T-helper 2 cell (primary cell): ENCODE measurements at places on chromosomes 3 and 15.

DNA sequence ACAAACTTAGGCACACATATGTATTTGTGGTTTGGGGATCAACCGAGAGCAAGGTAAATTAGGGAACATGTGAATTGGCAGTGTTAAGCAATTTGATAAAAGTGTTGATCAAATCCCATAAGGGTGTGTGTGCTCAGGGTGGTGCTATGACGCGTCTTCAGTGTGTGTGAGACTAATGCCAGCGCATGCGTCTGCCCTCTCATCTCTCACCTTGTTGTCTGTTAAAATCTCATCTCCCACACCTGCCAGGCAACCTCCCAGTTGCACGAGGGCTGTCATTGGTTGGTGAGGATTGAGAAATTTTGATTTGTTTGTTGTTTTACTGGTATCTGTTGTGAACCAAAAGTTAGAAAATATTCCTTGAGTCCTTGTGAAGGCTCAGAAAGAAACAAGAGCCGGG is 137.2 kb upstream of the ICE2 start:
- DNase-seq: no peak

GRCh38 chr3:191627064-191627463 is 166.1 kb downstream of the PYDC2 start:
- DNase-seq: no peak

DNA sequence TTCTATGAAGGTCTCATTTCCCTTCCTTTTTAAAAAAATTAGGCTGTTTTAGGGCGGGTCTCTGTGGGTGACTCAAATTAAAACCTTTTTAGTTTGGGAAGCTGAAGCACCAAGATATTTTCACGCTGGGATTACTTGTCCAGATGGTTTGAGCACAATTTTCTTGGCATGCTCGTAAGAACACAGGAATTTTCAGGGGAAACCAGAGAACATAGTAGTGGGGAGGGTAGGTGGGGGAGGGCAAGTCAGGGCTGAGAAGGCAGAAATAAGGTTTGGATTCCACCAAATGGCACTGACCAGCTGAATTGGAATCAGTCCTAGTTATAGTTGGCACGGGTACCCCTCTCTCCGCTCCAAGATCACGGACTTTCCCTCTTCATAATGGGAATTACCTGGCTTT is 97.3 kb upstream of the LRIG1 start:
- DNase-seq: no peak

- DNase-seq: no peak
These were observed 107.3 kb upstream of the PRR20G start for GRCh38 chr3:127394984-127395662.

- no peak for DNase-seq
These were observed 281.1 kb upstream of the PROK2 start for GRCh38 chr3:72065872-72066641.

DNA sequence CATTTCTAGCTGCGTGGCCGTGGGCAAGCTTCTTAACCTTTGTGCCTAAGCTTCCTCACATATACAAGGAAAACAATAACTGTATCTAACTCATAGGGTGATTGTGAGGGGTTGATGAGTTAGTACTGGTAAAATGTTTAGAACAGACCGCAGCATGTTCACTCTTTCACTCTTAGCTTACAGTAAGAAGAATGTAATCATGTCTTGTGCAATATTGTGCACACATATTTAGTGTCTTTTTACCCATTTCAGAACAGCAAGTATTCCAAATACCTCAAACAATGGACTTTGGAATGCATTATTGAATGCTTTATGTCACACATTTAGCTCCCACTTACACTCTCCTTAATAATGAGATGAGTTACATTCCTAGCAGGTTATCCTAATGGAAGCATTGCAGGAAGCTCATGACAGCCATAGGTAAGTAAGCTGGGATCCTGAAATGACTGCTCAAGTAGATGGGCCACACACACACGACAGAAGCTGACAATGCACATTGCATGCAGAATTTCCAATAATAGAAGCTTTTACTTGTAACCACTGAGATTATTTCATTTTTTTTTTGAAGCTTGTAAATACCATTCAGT is 468.9 kb upstream of the WNT5A start:
- no peak for DNase-seq

DNA sequence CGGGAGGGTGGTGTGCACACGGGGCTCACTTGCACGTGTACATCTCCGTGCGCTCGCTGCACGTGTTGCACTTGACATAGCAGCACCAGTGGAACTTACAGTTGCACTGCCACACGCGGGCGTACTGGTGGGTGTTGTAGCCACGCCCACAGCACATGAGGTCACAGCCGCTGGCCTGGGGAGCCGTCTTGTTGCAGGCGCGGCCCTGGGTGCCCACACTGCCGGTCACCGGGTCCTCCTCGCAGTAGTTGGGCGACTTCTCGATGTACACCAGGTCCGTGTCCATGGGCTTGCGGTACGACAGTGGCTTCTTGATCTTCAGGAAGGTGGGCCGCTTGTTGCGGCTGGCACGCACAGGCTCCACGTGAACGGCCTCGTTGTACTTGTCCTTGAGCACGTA is 61.0 kb downstream of the WNT7A start:
- DNase-seq: no peak

DNA sequence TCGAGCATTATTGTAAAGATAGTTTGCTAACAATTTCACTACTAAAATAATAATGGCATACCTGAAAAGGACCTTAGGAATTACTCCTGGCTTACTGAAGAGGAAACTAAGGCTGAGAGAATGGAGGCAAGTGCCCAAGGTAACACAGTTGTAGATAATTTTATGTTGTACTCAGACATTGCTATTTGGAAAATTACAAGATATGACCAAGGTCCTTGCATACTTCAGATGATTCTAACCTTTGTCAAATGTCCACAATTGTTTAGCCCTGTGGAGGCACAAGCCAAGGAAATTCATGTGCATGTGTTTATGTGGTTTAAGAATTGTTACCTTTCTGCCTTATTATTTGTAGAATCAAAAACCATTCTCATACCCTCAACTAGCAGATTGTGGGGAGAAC is 105.7 kb downstream of the TUSC7 start:
- DNase-seq: no peak

DNA sequence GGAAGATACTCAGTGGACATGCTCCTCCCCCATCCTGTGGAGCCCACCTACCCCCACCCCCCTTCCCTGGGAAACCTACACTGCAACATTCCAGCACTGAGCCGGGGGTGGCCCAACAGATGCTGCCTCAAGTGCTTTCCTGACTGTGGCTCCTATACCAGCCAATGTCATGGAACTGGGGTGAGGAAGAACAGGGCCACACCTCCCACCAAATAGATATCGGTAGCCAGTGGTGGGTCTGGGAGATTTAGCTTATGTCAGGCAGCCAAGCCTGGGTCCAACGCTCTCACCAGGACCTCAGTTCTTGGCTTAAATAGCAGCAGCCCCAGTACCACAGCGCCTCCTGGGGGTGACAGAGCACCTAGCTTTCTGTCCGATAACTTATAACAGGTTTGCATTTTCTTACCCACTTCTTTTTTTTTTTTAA is 30.3 kb downstream of the CDC25A start:
- peak; percentile 24 for DNase-seq

- DNase-seq: no peak
These were observed 21.0 kb downstream of the ZNF385D start for GRCh38 chr3:21729888-21730459.

DNA sequence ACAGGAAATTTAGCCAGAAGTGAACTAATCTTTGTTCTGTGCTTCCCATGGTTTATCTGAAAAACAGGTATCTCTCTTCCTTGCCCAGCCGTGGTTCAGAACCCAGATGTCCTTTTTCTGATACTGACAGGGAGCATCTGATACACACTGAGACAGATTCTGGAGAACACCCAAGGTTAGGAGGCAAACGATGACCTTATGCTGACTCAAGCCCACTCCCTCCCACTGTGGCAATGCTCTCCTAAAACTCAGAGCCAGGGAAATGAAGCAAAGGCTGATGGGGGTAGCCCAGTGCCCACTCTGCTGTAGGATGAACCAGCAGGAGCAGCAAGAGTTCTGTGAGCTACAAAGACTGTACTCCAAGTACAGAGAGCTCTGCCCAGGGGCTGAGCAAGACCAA is 225.1 kb downstream of the NTRK3 start:
- DNase-seq: no peak

- DNase-seq: no peak
These were observed 12.8 kb downstream of the RBP2 start for GRCh38 chr3:139463466-139463865.

DNA sequence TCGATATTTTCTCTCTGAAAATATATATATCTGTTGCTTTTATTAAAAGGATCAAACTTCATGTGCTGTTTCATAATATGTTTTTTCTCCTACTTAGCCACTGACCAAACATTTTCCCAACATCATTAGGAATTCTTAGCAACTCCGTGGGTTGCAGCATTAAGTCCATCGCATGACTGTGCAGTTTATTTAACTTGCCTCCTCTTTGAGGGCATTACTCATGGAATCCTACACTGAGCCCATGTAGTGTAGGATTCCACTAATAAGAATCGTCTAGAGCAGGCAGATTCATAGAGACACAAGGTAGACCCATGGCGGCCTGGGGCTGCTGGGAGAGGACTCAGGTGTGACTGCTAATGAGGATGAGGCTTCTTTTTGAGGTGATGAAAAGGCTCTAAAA is 49.3 kb downstream of the CMTM6 start:
- DNase-seq: no peak

DNA sequence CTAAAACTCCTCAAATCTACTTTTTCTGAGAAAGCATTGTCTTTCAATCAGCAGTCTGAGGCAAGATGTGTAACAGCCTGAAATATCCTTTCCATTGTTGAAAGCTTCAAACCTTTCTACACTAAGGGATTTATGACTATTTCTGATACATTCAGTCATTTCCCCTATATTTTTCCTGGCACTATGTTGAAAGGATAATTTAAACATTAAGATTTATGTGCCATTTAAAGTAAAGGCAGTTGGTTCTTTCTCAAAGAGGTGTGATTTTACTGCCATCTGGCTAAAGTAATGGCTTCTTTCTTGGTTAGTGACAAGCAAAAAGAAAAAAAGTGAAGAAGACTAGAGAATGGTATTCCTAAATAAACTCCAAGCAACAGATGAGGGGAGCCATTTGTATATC is 249.6 kb upstream of the COL8A1 start:
- no peak for DNase-seq

- no peak for DNase-seq
These were observed 70.3 kb downstream of the SCN5A start for GRCh38 chr3:38579141-38579540.

GRCh38 chr3:123430266-123430665 is 18.6 kb downstream of the ADCY5 start:
- DNase-seq: no peak

GRCh38 chr3:58528629-58529028 is 8.4 kb downstream of the ACOX2 start:
- DNase-seq: no peak

GRCh38 chr3:79871656-79872055 is 103.9 kb upstream of the ROBO1 start:
- no peak for DNase-seq

DNA sequence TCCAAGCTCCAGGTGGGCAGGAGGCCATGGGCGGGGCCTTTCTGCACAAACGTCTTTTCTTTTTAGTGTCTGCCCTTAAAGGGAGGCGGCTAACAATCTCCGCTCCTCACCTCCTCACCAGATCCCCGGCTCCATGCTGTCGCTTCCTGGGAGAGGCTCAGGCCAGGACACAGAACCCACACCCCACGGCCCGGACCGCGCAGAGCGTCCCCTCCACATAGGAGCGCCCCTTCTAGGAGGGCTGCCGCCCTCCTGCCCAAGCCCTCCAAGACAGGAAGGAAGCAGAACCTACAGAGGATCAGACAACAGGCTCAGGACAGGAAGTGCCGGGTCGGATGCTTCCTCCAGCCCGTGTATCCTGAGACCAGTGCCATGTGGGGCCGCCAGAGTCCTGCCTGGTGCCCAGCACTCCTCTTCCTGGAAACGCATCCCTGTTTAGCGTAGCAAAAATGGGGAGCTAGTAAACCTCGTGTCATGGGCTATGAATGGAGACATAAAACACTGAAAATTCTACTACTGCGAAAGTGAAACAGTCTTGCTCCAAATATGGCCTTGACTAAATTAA is 83.2 kb upstream of the ATP10A start:
- DNase-seq: no peak

DNA sequence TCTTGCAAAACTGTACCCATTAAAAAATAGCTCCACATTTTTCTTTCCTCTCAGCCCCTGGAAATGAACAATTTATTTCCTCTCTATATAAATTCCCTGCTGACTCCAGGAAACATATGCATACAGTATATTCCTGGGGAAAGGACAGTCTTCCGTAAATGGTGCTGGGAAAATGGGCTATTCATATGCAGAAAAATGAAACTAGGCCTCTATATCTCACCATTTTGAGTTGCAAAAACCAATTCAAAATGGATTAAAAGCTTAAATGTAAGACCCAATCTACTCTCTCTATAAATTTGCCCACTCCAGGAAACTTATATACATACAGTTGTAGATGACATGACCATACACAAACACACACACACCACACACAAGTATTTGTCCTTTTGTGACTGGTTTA is 85.9 kb upstream of the GPR149 start:
- DNase-seq: no peak

DNA sequence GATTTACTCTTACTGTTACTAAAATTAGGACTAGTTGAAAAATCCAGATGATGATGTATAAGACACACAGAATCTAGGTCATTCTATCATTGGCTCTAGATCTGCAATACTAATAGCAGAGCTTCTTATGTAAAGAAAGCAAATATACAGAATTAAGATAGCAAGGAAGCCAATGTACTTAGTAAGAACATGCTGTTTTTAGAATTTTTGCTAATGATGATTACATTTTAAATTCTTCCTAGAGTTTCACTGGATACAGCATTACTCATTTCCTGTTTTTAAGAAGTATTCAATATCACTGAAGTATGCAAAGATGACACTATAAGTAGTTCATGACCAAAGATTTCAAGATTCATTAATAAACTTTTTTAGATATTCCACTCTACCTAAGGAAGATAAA is 60.7 kb downstream of the CFAP20DC start:
- DNase-seq: no peak

- no peak for DNase-seq
These were observed 154.2 kb upstream of the LINGO1 start for GRCh38 chr15:77786956-77787355.

DNA sequence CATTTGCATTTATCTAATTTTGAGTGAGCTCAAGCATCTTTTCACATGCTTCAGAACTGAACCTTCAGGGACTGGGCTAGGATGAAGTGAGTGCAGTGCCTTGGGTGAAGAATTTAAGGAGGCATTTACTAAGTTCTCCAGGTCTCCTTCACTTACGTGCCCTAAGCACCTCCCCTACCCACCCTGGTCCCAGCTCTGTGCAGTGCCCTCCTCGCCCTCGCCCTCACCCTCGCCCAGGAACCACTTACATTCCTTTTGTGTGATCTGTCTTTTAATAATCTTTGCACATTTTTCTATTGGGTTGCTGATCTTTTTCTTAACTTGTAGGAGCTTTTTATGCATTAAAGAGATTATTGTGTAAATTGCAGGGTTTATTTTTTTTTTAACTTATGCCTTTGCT is 322.6 kb downstream of the THSD4 start:
- no peak for DNase-seq

DNA sequence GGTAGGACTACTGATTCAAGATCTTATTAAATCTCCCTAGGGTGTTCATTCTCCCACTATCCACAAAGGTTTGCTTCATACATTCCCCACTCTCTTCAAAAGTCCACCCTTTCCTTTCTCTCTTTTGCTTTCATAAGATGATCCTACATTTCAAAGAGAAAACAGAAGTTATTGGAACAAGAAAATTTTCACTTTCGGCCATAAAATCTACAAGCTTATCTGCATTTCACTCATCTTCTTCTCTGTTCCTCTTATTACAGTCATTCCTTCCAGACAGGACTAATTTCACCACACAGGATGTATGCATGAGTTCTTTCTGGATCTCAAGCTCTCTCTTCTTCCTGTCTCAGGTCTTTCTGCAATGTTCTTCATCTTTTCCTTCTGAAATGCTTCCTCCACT is 238.7 kb downstream of the ISL2 start:
- no peak for DNase-seq
